ENCODE measurements at places on chromosomes 3 and 15.
A peak's percentile ranks its signal among the peaks of the same experiment; 100 is the strongest.

GRCh38 chr15:65212097-65212496, 824 bp upstream of the CILP start:
- DNase-seq: no peak

DNA sequence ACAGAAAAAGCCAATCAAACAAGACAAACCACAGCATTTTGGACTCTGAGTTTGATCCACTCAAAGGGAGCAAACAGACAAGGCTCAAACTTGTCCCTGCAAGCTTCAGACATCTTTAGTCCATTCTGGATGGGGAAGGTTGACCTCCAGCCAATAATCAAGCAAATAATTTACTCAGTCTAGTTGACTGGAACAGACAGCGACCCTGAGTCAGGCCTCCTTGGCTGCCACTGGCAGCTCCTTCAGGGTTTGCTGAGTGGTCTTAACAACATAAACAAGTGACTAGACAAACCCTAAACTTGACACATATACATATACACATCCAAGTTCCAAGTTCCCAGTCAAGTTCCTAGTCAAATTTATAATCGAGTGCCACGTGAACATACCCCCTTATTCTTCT, 313.9 kb downstream of the POLQ start:
- DNase-seq: no peak

- DNase-seq: no peak
Measured at GRCh38 chr3:33826206-33826605, 27.8 kb downstream of the PDCD6IP start.

- DNase-seq: no peak
Measured at GRCh38 chr15:47182818-47183217, 534.5 kb upstream of the SEMA6D start.

- no peak for DNase-seq
Measured at GRCh38 chr15:70014860-70015490, 82.7 kb downstream of the TLE3 start.

GRCh38 chr3:71389911-71390573, 193.5 kb downstream of the FOXP1 start:
- peak; percentile 18 for DNase-seq

Measured in midbrain (tissue), 1 donor.